CD8-positive, alpha-beta T cell (primary cell): ENCODE measurements at places on chromosomes 16 and 17.

DNA sequence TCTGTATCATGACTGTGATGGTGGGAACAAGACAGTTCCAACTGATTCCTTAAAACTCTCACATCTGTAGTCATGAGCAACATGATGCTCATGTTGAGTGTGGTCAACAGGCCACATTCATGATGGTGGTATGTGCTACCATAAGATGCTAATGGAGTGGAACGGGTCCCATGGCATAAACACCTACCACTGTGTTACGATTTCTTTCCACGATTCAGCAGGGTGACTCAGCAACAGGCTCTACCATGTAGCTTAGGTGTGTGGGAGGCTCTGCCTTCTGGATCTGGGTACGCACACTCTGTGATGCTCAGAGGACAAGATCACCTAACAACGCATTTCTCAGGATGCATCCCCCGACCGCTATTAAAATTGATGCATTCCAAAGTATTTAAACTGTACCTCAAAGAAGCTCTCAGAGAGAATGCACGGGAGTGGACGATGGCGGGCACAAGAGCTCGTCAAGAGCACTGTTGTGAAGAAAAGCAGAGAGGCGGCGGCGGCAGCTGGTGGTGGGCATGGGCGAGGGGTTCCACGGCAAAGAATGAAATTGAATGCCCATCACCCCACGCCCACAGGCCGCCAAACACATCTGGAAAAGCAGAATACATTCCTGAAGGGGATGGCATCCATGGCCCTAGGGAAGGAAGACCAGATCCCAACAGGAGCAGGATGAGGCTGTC lies 133.3 kb downstream of the ZNF778 start:
- no peak for DNase-seq

DNA sequence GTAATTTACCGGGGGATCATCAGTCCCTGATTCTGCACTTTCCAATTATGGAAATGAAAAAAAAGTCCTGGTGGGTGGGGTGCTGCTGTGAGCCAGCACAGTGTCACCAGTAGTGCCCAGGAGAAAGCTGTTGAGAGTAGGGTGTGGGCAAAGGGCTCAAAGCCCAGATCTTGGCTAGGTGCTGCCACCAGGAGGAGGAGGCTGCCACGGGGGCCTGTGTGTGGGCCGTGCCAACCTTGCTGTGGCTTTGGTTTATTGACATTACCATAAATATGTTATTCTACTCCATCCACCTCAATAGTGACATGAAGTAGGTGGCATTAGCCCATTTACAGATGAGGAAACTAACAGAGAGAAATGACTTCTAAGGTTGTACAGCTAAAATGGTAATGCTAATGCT lies 6.7 kb upstream of the PRPSAP2 start:
- no peak for DNase-seq

GRCh38 chr17:75834928-75835653 lies 9.1 kb downstream of the UNC13D start:
- no peak for DNase-seq

DNA sequence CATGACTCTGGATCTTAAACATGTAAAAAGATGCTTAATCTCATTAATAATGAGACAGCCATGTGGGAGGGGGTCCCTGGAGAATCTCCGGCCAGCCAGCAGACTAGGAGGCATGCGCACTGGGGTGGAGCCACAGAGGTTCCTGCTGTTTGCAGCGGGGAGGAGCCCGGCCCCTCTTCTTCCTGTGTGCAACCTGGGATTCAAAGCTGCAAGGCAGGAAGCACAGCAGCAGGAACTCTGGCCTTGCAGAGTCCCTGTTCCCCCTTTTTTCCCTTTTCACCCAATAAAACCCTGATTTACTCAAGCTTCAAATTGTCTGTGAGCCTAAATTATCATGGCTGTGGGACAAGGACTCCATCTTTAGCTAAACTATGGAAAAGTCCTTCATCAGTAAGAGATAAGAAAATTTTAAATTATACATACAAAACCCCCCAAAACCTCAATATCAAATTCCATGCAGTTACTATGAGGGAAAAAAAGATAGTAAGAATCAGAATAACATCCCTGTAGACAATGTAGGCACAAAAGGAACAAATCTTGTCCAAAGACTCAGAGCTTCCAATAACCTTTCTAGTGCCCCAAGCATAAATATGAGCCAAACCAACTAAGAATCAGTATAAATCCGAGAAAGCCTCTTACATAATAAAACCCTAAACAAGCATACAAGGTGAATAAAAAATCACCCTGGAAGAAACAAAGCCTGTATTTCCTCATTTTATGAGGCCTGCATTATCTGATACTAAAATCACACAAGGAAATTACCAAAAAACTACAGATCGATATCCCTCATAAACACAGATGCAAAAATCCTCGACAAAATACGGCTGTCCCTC lies 12.1 kb downstream of the CFDP1 start:
- DNase-seq, result no peak

- DNase-seq, result no peak
Measured at GRCh38 chr16:56518425-56518824, 1.4 kb downstream of the BBS2 start.

GRCh38 chr16:4769306-4769638 lies 2.3 kb upstream of the ZNF500 start:
- no peak for DNase-seq

GRCh38 chr16:66596986-66597848 lies 7.3 kb upstream of the CMTM3 start:
- no peak for DNase-seq

- no peak for DNase-seq
Measured at GRCh38 chr16:2804728-2805127, 6.5 kb downstream of the PRSS41 start.

DNA sequence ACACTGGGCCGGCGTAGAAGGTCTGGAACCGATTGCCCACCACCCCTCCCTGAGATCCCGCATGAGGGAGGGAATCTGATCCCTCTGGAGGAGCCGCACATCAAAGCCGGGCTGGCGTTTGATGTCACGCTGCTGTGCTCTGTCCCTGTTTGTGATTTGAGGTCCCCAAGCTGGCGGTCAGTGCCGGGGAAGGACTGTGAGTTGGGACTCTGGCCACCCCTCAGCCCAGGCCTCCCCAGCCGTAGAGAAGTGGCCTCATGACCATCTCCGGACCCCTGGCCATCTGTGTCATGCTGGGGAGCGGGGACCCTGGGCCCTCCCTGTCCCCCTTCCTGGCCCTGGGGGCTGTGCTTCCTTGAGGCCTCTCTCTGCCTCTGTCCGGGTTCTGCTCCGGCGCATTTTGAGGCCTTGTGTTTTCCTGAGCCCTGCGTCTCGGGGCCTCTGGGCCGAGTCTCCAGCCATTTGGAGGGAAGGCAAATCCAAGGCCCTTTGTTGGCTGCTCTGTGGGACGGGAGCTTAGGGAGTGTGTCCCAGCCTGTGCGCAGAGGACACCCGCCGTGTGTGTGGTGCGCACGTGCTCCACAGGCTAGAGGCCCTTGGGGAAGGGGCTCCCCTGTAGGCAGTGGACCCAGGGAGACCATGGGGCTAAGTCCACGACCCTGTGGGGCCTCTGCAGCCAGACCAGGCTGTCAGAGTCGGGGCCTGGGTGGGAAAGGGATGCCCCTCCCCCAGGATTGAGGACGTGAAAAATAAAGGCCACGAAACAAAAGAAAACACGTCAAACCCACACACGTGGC lies 15.1 kb downstream of the ASPSCR1 start:
- no peak for DNase-seq

GRCh38 chr17:9467518-9467917 lies 108.1 kb downstream of the STX8 start:
- DNase-seq, result no peak

DNA sequence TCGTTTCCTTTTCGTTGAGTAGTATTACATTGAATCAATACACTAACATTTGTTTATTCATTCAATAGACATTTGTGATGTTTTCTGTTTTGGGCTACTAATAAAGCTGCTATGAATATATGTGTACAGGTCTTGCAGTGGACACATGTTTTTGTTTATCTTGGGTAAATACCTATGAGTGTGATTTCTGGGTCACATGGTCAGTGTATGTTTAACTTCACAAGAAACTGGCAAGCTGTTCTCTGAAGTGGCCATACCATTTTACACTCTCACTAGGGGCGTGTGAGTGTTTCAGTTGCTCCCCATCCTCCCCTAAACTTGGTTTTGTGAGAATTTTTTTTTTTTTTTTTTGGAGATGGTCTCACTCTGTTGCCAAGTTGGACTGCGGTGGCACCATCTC lies 35.0 kb downstream of the PKD1L3 start:
- no peak for DNase-seq

DNA sequence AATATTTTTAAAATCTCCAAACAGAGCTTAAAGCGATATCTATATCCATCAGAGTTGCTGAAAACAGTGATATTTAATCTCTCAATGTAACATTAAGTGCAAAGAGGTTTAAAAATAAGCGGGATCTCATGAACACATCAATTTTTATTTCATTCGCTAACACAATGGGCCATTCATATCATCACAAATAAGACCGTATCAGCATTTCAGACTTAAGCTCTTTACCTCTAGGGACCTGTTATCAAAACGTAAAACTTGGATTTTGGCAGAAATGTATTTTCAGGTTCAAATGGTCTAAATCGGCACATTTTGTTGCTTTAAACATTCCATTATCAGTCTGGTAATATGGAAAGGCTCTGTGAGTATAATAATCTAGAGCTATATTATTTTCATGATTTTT lies 77.9 kb downstream of the TOX3 start:
- DNase-seq, result no peak

DNA sequence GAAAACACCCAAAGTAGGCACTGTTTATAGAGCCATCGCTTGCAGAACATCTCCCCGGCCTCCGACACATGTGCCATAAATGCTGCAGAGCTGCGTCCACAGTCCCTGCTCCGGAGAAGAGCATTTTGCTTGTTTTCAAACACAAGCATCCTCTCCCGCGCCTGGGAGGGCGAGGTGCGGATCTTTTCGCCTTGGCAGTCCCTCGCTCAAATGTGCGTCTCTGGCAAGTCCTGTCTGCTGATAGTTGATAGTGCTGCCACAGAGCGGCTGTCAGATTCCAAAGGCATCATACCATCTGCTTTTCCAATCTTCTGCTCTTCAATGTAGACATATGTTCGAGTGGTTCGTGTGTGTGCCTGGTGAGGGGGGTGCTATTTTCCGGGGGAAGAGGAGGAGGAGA lies 603.7 kb downstream of the MAF start:
- DNase-seq, result no peak

- no peak for DNase-seq
Measured at GRCh38 chr17:20825539-20825938, 217.3 kb downstream of the USP22 start.

GRCh38 chr17:66711401-66711800 lies 123.5 kb upstream of the CACNG5 start:
- no peak for DNase-seq

DNA sequence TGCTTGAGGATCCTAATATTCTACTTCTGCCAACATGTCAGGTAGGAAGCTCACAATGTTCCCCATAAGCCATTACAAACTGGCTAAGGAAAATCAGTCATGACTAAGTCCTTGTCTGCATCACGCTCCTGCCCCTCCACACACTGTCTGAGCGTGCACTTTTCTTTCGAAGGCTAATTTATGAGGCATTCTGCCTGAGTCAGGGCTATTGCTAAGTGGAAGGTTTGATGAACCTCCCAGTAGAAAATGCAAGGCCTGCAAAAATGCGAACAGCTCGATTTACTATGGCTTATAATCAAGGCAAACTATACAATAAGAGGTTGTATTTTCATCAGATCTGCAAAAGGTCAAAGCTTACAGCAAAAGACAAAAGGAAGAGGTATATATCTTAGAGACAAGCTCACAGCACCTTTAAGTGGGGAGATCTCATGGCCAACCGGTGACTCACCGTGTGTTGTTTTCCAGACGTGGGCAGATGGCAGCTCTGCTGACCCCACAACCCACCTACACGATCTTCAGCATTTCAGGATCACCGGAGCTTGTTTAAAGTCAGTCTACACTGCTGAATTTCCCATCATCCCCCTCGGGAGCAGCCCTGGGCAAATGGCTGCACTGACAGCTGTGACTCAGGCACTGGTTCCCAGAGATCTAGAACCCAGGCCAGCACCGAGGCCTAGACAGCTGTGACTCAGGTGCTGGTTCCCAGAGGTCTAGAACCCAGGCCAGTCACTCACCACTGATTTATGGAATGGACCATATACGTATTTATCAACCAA lies 26.1 kb downstream of the MEAK7 start:
- DNase-seq, result no peak

DNA sequence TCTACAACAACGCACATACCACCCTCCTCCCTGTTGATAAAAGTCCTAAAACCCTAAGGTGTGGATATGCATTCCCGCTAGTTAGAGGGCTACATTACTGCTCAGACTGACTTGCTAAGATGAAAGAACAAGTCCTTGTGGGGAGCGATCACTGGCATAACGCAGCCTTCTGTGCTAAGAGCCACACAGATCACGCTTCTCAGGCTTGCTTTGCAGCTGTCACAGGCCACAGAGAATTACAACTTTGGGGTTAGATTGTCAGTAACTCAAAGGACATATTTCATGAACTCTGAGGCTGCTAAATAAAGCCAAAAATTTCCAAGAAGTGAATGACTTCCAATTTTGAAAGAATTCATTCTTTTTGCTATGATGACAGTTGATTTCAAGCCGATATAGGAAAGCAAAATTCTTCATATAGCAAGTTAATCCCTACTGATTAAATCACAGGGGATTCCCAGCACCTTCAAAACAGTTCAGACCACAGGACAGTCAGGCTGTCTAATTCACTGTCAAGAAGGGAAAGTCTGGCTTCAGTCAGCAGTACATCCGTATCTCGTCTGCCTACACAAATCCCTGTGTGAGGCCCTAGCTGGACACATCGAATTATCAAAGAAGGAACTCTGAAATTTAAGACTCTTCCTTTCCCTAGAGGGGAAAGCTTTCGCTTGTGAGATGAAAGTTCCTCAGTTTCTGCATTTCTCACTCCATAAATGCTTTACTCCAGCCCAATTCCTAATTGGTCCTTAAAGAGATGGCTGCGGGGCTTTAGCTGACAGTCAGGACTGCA lies 107.1 kb downstream of the VPS53 start:
- no peak for DNase-seq

DNA sequence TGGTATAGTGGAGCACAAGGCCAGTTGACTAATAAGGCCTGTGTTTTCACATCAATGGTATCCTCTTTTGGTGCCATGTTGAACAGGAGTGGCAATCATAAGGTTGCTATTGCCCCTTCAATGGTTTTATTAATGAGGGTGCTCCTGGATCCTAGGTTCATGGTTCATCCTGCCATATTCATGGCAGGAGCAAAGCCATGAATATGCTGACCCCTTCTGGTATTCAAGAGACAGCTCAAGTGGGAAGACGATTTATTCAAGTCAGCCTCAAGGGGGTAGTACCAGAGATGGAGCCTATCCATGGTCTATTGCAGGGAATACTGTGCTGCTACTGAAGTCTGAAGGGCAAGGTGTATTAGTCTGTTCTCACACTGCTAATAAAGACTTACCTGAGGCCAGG lies 2.6 kb downstream of the ABCA9 start:
- DNase-seq, result no peak

DNA sequence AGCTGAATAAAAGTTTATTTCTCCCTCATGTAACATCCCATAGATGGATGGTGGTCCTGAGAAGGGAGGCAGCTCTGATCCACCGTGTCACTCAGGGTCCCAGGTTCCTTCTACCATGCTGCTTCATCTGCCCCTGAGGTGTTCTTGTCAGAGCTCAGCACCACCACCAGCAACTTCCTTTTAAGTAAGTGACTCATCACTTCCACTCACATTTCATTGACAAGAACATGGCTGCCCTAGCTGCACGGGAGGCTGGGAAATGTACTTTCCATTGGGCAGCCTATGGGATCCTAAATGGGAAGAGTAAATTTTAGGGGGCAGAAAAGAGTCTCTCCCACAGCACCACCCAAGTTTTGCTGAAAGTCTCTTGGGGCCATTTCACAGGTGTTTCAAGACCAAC lies 134.7 kb downstream of the USP31 start:
- no peak for DNase-seq

- no peak for DNase-seq
Measured at GRCh38 chr17:82648742-82649331, 593 bp upstream of the WDR45B start.
